ENCODE measurements at places on chromosomes 4 and X.

DNA sequence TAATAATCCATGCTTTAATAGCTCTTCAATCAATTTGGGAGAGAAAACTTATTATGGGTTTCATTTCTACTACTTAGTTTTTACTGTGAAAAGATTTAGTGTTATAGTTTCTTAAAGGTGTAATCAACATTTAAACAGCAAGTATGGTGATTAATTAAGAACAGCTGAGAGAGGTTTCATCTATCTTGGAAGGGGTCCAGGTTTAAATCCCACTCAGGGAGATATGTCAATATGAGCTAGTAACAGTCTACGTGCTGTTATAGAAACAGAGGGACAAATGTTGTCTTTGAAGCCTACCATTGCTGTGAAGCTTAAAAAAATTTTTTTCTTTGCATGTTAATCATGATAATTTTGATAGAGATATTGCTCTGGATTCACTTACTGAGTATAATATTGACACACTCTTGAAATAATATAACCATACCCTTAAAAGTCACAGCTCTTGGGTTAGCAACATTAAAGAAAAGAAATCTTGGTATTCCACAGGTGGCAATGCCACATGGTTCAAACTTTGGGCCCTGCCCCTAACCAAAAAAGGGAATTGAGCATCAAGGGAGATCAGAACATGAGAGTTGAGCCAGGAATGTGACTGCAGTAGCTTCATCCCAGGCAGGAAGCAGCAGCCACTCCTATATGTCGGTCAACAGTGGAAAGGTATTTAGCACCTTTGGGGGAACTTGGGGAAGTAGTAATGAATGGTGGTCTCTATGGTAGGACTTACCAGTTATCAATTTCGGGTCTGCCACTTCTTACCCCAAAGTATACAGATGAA, 107.8 kb downstream of the ANK2 start:
- no peak for DNase-seq

GRCh38 chrX:48532161-48532560, 7.4 kb upstream of the TBC1D25 start:
- no peak for DNase-seq

- no peak for DNase-seq
Measured at GRCh38 chr4:74967324-74967723, 34.4 kb downstream of the PARM1 start.

- no peak for DNase-seq
Measured at GRCh38 chr4:78923464-78924312, 15.6 kb downstream of the PAQR3 start.

GRCh38 chr4:94202769-94203168, 4.9 kb upstream of the SMARCAD1 start:
- DNase-seq: no peak

DNA sequence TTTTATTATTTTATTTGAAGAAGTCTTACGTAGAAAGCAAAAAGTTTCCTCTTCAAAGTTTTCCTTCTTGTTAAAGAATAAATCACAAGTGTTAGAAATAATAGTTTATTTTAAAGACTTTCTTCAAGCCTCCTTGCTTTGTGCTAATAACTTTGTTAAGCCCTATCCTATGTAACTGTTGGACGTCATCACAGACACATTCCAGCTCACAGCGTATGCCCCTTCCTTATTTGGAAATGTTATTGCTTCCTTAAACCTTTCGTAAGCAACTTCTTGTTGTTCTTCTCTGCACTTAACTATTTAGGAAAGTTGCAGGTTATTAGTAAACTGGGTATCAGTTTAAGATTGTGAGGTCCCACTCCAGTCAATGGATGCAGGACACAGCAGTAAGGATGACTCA, 7.6 kb upstream of the SRD5A3 start:
- DNase-seq: no peak

DNA sequence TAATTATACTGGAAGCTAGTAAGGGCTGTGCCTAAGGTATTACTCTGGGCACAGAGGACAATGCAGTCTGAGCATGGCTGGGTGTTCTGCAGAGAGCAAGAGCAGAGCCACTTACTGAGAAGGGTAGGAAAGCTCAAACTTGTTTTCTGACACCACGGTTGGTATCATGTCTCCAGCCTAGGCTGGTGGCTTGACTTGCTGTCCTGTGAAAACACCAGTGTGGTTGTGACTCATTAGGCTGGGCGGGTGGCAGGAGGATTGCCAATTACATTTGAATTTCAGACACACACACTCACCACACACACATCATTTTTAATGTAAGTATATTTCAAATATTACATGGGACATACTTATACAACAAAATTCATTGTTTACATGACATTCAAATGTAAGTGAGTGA, 19.7 kb upstream of the MTM1 start:
- DNase-seq: no peak

DNA sequence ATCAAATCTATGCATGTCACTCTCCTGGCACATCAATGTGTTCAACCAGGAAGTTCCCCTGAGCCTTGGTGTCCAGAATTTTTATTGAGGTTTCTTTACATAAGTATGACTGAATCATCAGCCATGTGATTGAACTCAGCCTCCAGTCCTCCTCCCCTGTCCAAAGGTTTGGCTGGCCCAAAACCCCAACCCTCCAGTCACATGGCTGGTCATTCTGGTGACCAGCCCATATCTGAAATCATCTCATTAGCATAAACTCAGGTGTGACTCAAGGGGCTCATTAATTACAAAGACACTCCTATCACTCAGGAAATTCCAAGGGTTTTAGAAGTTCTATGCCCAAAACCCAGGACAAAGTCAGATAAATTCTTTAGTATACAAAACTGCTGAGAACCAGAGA, 20.6 kb upstream of the SUPT20HL2 start:
- DNase-seq: no peak

- no peak for DNase-seq
Measured at GRCh38 chrX:2684256-2684655, 6.8 kb upstream of the CD99 start.

DNA sequence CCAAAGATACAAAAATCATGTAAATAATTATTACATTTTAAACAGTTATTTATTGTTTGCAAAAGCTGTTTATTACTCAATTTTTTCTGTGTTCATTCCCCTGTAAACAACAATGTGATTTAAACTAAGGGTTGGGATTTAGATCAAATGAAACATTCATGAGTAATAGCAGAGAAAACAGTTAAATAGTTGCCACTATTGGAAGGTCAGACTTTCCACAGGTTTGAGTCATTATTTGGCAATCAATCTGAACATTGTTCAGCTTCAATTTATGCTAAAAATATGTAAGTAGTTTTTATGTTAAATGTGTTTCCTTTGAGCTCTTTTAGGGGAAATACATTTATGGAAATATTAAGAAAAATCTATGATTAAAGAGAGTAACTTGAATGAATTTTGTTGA, 144.9 kb downstream of the STIM2 start:
- no peak for DNase-seq

- DNase-seq: no peak
Measured at GRCh38 chr4:173025131-173025530, 143.5 kb upstream of the GALNT7 start.

DNA sequence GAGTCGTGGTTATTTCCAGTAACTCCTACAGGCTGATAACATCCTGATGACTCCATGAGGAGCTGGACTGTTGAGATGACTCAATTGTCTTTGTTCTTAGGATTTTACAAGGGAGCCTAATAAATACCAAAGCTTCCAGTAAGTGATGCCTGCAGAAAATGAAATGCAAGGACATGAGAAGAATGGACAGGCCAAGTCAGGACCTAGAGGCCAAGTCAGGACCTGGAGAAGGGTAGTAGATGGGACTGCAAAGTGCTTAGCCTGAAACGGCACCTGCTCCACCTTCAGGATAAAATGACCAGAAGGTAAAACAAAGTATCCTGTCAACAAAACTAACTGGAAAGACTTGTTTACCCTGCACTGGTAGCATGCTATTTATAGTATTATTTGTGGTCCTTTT, 6.4 kb upstream of the SLC10A6 start:
- no peak for DNase-seq

DNA sequence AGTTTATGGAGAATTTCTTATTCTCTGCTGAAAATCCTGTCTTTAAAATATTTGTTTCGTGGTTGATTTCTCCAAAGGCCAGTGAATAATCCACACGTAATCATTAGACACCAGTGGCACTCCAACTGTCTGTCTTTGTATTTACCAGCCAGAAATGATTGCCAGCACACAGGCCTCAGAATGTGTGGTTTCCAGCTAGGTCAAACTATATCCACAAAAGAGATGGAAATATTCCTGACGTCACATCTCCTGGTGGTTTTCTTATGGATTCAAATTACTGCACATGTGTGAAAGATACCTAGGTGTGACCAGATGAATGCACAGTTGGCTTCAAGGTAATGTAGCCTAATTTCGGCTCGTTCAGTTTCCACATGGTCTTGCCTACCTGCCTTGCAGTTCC, 27.2 kb upstream of the TENM3 start:
- no peak for DNase-seq

DNA sequence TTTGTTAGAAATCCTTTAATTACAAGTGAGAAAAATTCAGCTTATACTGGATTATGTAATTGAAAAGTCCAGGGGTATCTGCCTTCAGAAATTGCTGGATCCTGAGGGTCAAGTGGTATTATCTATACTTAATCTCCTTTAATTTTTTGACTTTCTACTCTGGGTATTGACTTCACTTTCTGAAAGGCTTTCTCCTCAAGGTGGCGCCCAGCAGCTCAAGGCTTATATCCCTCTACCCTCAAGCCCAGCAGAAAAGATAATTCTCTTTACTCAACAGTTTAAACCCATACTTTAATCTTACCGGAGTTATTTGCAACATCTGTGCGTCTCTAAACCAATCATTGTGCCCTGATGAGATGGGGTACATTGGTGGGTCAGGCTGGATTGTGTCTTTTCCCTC, 129.5 kb downstream of the LARP7 start:
- peak; percentile 6 for DNase-seq

DNA sequence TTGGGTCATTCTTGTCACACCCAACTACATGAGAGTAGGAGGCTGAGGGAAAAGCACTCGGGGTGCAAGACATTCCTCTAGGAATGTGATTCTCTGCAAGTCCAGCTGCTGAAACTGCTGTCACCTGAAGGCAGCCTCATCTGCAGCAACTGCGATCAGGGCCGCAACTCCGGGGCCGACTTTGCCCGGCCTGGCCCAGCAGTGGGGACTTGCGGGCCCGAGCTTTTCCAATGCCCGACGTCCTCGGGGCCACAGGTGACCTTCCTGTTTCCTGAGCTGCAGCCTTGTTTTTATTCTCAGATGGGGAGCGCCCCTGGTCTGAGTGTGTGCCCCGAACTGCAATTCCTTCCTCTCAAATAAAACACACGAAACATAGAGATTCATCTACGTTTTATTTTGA, 104.7 kb upstream of the NKX1-1 start:
- no peak for DNase-seq

DNA sequence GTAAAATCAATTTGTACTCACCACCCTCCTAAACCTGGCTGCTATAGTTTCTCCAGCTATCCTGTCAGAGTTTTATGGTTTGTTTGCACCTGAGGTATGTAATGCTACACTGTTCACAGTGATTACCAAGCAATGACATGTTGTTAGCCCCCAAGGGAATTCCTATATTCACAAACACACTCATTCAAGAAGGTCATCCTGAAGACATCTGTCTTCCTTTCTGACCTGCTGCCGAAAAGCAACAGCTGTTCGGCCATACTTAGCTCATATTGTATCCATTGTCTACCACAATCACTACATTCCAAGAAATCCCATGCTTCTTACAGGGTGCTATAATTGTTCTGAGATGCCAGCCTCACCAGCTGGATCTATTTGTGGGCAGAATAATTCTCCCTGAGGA, 160.1 kb upstream of the GYPA start:
- DNase-seq: no peak

DNA sequence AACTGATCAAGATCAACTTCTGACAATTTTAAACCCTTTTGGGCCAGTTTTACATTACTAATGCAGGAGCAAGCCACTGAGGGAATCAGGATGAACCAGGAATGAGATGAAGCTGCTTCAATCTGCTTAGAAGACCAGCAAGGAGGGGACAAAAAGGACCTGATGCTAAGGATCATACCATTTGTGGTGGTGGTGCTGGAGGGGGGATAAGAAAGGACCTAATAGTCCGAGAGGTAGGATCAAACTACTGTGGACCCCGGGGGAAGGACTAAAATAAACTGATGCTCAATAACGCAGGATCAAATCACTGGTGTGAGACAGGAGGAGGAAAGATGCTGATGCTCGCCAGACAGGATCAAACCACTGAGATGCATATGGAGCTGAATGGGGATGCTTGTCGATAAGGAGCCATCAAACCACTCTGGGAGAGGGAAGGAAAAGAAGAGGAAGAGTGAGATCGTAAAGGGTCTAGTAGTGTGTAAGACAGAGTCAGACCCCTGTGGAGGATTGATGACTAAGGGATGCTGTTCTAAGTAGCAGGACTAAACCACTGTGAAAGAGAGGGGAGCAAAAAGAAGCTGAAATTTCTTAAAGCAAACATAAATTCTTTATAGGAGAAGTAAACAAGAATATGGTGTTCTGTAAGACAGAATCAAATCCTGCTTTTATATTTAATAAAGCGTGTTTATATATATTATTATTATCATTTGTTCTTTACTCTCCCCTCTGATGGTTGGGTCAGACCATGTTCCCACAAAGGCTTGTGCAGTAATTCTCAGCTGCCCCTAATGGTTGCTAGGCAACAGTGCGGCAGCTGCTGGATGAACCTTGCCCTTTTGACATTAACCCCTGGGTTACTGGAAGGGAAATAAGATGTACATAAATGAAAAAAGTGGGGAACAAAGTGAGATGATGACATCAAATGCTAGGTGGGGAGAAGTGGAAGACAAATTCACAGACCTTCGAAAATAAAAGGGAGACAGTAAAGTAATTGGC, 432.5 kb upstream of the FGF16 start:
- DNase-seq: no peak

GRCh38 chrX:41009850-41010846, 75.1 kb upstream of the USP9X start:
- DNase-seq: peak; percentile 32

- no peak for DNase-seq
Measured at GRCh38 chrX:137151403-137151802, 117.6 kb upstream of the GPR101 start.

DNA sequence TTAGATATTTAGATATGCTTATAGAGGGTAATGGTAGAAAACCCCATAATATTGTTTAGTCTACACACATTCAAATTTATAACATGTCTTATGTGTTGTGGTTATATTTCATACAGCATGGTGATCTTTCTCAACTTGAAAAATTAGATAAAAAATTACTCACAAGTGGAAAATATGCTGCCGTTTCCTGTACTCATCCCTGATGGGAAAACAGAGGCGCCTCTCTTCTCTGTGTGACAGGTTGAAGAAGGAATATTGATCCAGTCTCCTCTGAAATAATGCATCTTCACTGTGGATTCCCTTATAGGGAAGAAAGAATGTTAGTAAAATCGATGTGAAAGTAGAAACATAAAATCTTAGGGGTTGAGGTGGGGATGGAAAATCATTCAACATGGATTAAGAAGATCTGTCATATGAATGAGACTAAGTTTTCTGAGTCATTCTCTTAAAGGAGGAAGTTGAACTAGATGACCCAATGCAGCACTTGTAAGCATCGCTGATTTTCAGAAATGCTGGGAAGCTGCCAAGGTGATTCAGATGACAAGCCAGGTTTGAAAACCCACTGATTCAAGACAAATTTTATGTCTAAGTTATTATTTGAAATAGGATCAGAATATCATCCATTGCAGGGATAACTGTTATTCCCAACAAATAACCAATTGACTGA, 70.7 kb downstream of the ANKRD50 start:
- no peak for DNase-seq
